ENCODE measurements at places on chromosomes 6 and 20.

DNA sequence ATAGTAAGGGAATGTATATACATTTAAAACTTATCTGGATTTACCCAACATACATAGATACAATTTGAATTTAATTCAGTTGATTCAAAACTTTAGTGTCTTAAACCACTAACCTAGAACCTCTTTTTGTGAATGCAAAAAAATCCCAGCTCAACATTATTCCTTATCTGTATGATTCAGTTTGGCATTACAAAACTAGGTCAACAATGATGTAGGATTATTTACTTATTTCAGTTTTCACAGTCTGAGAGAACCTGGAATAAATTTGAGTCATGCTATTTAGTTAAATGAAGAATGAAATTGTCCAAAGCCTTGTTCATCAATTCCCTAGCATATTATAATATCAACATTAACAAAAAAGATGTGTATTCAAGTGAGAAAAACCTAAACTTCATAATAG lies 7.4 kb upstream of the PLCB1 start:
- no peak for DNase-seq

DNA sequence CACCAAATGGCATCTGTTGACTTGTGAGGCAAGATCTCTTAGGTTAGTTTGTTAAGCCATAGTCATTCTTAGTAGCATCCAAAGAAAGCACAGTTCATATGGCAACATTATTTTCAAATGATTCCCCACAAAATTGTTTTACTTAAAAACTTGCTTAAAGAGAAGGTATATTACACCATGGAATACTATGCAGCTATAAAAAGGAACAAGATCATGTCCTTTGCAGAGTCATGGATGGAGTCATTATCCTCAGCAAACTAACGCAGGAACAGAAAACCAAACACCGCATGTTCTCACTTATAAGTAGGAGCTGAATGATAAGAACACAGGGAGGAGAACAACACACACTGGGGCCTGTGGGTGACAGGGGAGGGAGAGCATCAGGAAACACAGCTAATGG lies 10.9 kb upstream of the DSE start:
- DNase-seq = no peak

- peak; percentile 12 for DNase-seq
Measured at GRCh38 chr6:169957351-169957963, 206.0 kb downstream of the ERMARD start.

DNA sequence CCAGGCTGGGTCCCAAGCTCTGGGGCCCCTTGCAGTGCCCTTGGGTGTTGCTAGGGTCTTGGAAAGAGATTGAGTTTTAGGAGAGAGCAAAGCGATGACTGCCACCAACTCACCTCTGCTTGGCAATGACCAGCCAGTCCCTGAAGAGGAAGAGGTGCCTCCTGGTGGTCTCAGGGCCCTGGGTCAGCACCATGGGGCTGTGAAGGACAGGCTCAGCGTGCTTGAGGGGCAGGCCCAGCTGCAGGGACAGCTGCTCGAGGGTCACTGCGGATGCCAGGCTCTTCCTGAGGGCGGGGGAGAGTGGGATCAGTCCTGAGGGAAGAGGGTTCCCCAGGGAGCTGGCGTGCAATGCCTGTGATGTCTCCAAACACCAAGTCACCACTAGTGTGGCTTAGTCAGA lies 50.8 kb upstream of the TAGAP start:
- DNase-seq = no peak

- no peak for DNase-seq
Measured at GRCh38 chr20:35644806-35645205, 19.9 kb downstream of the CPNE1 start.

DNA sequence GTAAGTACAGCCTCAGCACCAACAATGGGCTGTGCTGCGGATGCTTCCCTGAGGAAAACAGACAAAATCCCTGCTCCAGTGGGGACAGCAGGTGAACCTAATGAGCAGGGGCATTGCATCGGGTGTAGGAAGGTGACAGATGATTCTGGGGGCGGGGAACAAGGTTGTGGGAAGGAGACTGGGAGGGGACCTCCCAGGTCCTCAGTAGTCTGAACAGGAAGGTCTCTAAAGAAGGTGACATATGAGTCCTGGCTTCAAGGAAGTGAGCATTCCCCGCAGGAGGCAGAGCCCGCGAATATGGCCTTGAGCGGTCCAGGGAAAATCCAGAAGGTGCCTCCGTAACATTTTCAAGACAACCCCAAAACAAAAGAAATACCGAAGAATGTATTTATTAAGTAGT lies 19.4 kb downstream of the ULBP1 start:
- no peak for DNase-seq

DNA sequence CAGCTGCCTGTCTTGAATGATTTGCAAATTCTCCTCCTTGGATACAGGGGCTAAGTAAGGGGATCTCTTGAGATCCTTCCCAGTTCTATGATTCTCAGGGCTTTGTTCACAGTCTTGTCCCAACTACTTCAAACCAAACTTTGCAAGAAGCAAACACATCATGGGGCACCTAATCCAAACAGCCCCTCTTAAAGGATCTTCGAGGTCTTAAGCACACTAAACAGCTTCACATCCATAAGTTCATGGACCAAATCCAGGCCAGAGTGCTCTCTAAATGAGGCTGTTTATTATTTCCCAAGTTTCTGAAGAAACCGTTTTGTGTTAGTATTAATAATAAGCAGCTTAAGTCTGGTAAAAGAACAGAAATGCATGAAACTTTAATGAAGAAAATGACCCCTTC lies 75.2 kb downstream of the KIF6 start:
- DNase-seq = no peak

DNA sequence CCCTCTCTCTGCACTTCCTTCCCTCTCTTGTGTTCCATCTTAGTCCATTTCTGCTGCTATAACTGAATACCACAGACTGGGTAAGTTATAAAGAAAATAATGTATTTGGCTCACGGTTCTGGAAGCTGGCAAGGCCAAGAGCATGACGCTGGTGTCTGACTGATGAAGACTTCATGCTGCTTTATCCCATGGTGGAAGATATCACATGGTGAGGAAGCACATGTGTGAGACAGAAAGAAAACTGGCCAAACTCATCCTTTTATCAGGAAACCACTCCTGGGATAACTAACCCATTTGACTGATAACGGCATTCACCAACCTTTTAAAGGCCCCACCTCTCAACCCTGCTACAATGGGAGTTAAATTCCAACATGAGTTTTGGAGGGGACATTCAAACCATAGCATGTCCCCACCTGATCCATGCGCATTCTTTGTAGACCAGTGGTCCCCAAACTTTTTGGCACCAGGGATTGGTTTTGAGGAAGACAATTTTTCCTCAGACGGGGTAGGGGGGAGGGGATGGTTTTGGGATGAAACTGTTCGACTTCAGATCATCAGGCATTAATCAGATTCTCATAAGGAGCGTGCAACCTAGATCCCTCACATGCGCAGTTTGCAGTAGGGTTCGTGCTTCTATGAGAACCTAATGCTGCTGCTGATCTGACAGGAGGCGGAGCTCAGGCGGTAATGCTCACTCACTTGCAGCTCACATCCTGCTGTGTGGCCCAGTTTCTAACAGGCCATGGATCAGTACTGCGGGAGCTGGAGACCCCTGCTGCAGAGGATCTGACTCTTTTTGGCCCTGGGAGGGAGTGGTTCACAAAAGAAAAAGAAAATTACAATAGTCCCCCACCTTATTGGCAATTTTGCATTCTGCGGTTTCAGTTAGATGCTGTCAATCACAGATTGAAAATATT lies 71.7 kb upstream of the RNF24 start:
- no peak for DNase-seq

- DNase-seq = no peak
Measured at GRCh38 chr6:50845499-50846143, 26.9 kb downstream of the TFAP2B start.

GRCh38 chr6:88006557-88006956 lies 41.1 kb upstream of the SPACA1 start:
- DNase-seq = no peak

DNA sequence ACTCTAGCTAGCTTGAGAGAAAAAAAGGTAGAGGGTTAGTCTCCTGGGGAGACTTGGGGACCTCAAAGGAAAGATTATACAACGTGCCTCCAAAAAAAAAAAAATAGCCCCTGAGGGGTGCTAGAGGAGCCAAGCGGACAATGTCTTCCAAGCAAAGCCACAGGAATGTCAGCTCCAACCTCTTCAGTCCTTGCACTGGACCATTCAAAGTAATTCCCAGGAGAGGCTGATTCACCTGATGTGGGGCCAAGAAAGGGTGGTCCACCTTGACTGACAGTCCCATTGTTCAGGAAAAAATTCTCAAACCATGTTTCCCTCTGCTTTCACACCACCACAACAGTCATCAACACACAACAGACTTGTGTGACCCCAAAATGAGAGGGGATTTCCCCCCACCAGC lies 30.7 kb downstream of the ASIP start:
- no peak for DNase-seq

GRCh38 chr6:34696189-34696738 lies 303 bp downstream of the ILRUN start:
- no peak for DNase-seq

GRCh38 chr20:37392441-37393195 lies 46.7 kb downstream of the SRC start:
- DNase-seq = no peak

GRCh38 chr20:46915575-46916257 lies 21.1 kb downstream of the EYA2 start:
- DNase-seq = no peak
